ENCODE measurements at places on chromosomes 7 and 10.

DNA sequence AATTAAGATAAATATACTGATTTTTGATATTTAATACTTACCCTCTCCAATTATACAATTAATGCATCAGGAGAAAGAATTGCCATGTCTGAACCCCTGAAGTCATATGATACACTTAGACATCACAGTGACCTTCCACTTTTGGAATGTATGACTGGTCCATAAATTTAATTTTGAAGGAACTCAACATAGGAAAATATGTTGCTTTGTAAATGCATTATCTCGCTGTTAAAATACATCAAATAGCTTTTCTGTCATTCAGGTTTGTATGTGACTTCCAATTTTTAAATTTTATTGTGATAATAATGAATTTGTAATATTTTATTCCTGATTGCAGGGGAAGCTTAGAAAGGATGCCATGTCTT, 631.9 kb upstream of the ANKRD30A start:
- peak; percentile 74 for DNase-seq

GRCh38 chr7:131861620-131862346, 305.4 kb upstream of the PODXL start:
- peak; percentile 4 for DNase-seq

DNA sequence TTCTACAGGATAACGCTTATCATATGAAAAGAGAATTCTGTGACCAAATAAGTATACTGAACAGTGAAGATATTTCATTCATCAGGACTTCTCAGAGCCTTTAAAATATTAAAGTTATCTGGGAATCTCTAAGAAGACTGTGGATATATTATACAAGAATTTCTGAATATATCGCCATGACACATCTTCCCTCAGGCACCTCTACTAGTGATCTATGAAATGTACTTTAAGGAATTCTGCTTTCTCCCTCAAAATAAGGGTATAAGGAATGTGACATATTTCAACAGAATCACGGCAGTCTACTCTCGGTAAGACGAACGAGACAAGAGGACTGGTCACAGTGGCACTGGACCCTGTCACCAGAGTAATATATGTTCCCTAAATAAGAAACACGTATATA, 504.2 kb upstream of the PHF14 start:
- DNase-seq = no peak

DNA sequence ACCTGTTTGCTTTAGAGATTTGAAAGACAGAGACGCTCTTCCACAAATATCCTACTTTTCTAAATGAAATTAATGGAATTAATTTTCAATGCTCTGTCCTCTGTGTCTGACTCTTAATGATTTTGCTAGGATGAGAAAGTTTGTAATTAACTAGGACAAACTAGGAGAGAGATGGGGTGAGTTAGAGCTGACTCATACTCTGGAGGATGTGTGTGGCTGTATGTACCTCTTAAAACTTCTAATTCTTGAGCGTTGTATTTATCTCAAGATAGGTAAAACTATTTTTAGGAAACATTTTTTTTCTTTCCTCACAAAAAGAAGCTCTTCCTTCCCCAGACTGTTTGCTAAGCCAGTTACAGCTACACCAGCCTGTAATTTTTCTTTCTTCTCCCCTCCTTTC, 178.8 kb upstream of the ANKRD30A start:
- DNase-seq = no peak

DNA sequence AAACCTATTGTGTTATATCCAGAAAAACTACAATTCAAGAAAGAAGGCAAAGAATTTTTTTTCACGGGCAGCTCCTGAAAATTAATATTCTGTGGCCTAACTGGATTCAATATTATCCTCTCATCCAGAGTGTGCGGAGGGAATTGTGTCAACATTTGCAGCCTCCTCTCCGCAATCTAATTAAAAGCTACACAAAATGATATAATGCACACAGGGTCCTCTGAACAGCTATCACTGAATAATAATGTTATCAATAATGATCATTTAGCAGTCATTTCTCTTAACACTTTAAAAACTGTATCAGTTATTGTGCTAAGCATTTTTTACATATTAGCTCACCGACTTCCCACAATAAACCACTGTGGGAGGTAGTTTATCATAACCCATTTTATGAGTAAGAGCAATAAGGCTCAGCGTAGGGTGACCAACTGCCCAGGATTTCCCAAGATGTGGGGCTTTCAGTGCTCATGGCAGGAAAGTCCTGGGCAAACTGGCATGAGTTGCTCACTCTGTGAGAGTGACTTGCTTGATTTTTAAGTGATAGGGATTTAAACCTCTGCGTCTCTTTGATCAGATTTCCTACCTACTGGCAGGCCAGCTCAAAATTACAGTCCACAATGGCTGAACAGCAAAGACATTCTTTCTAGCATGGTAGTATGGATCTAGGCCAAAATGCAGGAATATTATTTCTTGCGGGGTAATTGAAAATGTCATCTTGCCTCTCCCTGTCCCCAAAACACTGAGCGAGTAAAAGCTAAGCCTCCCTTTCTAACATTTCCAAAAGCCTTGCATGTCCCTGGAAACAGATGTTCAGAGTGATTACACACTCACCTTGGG, 65.7 kb downstream of the AOAH start:
- DNase-seq = peak; percentile 96

GRCh38 chr7:147412109-147412508, 1178.5 kb upstream of the C7orf33 start:
- DNase-seq = no peak

- DNase-seq = no peak
Observed at GRCh38 chr7:42224391-42225003, 12.5 kb downstream of the GLI3 start.

DNA sequence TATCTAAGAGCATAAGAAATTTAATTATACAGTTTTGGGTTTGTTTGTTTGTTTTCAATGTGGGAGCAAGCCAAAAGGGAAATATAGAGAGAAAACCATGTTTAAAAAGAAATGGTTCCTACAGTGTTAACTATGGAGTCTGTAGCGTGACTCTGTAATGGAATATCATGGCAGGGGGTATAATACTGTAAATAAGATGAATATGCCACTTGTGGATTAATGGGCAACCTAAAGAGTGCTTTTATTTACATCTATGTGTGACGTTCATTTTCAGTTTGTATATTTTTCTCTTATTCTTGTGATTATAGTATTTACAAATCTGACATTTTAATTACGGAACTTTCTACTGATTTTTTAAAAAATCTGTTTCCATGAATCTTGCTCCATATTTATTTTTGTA, 95.9 kb downstream of the POLL start:
- no peak for DNase-seq

GRCh38 chr10:26685441-26685840, 12.1 kb upstream of the PDSS1 start:
- no peak for DNase-seq
